ENCODE measurements at places on chromosomes 13 and 19.

DNA sequence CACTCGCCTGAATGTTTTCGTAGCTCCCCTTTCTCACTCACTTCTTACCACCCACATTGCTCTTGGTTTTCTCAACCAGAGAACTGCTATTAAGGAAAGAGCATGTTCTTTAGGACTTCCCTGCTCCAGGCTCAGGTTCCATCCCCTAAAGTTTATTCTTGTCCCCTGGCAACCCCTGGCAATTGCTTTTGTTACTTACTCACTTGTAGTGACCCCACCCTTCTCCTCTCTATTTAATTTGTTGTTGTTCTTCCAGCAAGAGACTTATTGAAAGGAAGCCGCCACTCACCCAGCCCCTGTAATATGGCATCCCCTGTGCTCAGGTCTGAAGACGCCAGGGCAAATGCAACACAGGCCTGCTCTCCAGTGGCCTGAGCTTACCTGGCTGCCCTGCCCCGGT, 233.7 kb upstream of the SOX21 start:
- DNase-seq = peak; percentile 55

GRCh38 chr13:31045286-31046081, 113.0 kb downstream of the TEX26 start:
- DNase-seq = no peak

DNA sequence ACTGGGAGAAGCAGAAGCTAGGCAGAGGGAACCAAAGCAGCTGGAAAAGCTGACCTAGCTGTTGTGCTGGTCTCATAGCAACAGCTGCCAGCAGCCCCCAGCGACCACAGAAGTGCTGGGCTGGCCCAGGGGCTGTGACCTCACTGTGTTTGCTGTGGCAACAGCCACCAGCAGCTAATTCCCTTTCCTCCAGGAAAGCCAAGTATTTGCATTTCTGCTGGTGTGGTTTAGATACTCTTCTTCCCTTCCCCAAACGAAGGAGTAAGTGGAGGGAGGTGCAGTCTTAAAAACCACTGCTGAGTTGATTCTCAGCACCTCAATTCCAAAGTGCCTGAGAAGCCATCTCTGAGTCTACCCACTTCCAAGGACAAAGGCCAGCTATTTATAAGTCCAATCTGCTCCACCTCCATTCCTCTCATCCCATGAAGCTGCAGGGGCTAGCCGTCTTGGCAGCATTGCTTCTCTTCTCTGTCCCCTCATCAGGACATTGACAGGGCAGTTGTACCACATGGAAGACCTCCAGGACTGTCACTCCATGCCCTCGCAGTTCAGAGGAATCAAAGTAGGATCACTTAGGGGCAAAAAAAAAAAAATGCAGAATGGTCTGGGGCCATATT, 11.5 kb upstream of the CCDC97 start:
- no peak for DNase-seq

DNA sequence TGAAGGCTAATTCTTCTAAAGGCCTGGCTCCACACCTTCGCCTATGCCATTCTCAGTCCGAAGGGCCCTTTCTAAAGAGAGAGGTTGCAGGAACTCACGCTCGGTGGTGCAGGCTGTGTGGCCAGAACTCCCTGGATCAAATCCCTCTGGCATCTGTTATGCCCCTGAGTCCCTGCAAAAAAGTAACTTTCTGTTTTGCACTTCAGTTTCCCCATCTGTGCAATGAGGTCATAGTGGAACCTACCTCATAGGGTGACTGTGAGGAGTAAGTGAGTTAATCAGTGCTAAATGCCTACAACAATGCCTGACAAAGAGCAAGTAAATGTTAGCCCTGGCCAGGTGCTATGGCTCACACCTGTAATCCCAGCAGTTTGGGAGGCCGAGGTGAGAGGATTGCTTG, 7.3 kb downstream of the IGSF23 start:
- DNase-seq = no peak

GRCh38 chr19:39557811-39558623, 18.1 kb upstream of the EID2 start:
- DNase-seq = peak; percentile 55

DNA sequence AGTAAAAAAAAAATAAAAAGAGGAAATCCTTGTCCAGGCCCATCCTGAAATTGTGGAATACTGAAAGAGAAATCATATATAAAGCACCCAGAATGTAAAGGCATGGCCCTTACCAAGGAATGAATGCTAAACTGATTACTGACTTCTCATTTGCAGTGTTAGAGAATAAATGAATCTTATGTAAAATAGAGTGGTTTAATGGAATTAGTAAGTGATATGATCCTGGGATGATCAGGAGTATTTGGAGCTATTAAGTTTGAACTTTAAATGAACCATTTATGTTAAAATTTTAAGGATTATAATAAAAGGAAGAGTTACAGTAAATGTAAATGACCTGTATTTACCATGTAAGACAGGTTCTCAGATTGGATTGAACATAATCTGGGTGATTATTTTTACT, 75.4 kb downstream of the PDS5B start:
- DNase-seq = no peak

- no peak for DNase-seq
Observed at GRCh38 chr19:1053176-1054101, 13.5 kb upstream of the ARHGAP45 start.

GRCh38 chr19:35445826-35446593, 2.0 kb upstream of the FFAR2 start:
- DNase-seq = no peak

DNA sequence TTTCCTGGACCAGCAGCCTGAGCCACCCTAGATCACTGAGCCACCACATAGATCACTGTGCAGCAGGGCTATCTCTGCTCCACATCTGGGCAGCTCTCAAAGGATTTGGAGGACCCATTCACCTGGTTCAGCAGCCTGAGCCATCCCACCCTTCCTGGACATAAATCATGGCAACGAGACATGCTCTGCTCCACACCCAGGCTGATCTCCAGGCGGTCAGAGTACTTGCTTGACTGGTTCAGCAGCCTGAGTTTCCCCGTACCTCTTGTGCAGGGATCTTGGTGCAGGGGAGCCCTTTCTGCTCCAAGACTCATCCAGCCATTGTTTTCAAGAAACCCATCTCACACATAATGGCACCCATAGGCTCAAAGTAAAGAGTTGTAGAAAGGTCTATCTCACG, 195.3 kb downstream of the LIG4 start:
- peak; percentile 19 for DNase-seq

- no peak for DNase-seq
Observed at GRCh38 chr19:35789195-35789977, 14.0 kb downstream of the ARHGAP33 start.

GRCh38 chr13:98325724-98326123, 148.7 kb upstream of the RNF113B start:
- peak; percentile 82 for DNase-seq

GRCh38 chr19:15971224-15971780, 22.5 kb downstream of the OR10H4 start:
- DNase-seq = no peak

DNA sequence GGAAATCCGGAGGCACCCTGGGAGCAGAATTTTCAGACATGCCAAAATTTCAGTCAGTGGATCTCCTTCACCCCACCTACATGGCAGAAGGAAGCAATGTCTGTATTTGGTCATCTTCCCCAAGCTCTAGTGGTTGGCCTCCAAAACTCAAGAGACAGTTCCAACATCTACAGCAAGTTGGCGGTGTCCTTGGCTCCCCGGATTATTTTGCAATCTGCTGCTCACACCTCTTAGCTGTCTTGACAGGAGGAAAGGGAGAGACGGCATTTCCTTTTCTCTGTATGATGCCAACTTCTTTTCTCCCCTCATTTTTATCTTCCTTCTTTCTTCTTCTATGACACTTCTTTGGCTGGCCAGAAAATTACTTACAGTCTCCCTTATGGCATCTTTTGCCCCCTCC, 159.9 kb downstream of the SUCLA2 start:
- DNase-seq = no peak

DNA sequence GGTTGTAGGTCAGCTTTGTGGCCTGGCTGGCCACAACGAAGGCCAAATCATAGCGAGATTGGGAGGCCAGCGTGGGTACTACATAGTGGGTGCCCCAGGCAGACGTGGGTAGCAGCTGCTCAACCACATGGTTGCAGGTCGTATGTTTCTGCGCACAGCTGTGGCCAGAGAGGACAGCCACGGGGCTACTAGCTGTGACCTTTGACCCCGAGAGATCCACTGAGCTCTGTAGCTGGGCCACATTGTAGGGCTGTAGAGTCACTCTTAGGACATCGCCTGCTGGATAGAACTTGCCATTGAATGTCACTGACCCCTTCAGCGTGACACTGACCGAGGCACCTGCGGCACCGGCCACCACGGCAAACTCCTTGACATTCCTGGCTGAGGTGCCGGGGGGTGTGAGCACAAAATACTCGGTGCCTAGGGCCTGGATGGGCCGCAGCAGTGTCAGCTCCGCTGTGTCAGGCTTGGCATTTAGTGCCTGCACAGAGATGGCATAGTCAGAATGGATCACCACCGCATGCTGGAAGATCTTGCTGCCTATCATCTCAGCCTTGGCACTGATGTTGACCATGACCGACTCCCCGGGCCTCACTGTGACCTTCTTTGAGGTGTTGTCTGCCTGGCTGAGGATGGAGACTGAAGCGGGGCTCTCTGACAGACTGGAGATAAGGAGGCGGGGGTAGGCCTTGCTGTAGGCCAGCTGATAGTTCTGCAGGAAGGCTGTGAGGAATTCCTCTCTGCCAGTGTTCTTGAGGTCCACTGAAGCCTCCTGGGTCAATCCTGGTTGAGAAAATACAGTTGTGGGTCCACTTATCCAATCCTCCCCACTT, 6.7 kb downstream of the FCGBP start:
- no peak for DNase-seq

DNA sequence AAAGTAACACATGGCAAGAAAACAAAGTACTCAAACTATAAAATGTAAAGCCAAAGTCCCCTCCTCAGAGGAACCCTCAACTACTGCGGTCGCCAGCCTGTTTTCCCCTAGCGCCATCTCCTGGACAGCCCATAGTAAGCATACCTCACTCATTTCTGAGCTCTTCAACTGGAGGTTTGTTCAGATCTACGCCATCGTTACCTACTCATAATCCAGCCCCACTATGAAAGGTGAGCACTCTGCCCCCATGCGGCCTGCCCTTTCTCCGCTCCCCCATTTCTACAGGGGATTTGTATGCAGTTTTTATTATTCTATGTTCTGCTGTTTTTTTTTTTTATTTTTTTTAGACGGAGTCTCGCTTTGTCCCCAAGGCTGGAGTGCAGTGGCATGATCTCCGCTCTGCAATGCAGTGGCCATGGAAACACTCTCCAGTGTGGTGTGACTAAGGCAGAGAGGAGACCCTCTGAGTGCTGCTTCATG, 26.2 kb downstream of the OPA3 start:
- DNase-seq = peak; percentile 74

DNA sequence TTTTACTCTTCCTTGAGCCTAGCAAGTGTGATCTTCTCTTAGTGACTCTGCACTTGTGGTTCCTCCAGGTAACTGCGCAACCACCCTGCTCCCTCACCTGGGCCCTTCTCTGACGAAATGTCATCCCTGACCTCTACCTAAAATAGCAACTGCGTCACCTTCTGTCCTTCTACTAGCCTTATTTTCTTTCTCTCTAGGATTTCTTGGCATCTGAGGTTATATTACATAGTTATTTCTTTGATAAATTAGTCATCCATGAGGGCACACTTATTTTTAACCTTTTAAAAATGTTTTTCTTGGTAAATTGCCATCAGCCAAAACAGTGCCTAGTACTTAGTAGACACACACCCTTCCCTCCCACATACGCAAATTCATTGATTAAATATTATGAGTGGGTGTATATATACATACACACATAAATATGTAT, 355.5 kb downstream of the ENOX1 start:
- no peak for DNase-seq

GRCh38 chr19:14116525-14116917, 1.0 kb downstream of the PRKACA start:
- DNase-seq = no peak

- DNase-seq = no peak
Observed at GRCh38 chr13:44303681-44304432, 69.8 kb upstream of the SERP2 start.

DNA sequence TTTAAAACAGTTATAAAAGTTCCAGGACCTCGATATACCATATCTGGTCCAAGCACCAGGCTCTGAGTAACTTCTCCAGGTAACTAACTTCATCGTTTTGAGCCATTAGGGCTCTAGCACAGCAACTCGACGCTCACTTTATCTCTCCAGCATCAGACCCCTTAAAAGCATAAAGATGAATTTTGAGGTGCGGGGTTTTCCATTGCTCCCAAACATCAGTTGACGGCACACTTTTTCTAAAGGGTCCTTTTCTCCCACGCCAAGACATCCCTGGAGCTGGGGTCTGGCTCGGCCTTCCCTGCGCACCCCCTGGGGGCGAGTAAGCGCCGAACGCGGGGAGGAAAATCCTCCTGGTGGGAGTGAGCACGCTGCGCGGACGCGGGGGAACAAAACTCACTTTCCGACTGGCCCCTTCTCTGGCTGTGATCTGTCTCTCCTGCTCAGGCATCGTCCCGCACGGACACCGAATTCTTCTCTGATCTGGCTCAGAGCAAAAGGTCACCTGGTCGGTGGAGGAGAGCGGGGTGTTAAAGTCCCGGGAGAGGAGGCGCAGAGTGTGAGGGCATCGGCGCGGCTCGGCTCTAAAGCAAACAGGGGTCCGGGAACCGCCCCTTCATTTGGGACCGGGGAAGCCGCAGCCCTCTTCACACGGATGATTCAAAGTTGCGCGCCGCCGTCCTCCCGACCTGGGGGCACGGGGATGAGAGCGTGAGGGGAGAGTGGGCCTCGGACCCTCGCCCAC, at the start of gene ATP7B:
Gene ATP7B (minus strand): TSS at position 561 of the 742 bp plus-strand sequence. CDS start 113 bp downstream, at position 448.
- DNase-seq = peak; percentile 30

DNA sequence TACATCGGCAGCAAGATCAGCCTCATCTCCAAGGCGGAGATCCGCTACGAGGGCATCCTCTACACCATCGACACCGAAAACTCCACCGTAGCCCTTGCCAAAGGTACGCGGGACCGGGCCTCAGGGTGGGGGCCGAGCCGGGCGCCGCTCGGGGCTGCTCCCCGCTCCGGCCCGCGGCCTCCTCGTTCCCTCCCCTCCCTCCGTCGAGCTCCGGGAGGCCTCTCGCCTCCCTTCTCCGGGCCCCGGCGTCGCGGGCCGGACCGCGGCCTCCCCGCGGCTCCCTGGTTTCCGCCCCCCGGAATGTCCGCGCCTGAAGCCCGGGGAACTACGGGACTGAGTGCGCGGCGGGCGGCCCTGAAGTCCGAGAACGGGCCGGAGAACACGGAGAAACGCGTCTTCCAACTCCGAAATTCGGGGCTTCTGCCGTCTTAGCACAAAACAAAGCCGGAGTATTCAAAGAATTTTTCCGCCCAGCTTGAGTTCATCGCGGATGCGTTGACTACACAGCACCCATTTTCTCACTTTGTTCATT, 423 bp downstream of the LSM14A start:
- no peak for DNase-seq

DNA sequence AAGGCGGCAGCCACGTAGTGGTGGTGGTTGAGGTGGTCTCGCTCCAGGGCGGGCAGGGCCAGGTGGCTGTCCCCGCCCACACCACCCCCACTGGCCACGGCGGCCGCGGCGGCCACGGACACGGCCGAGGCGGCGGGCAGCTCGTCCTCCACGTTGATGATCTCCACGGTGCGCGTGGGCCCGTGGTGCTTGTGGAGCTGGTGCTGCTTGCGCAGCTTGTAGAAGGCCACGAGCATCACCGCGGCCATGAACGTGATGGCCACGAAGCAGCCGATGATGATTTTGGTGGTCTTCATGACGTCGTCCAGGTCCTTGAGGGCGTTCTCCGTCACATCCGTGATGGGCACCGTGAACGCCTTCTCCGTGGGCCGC, 4.0 kb upstream of the ASPDH start:
- DNase-seq = no peak

- no peak for DNase-seq
Observed at GRCh38 chr13:51887468-51887867, 25.7 kb downstream of the CCDC70 start.

All from NCI-H748 treated with DMSO at 0.1 percent for 48 hours (cell line).